Endothelial cell of umbilical vein (primary cell): ENCODE measurements at places on chromosomes 2 and 18. TPM values are rescaled to one million over a fixed set of nuclear protein-coding genes. Genes with fewer than 3 reads are reported as not detected.

DNA sequence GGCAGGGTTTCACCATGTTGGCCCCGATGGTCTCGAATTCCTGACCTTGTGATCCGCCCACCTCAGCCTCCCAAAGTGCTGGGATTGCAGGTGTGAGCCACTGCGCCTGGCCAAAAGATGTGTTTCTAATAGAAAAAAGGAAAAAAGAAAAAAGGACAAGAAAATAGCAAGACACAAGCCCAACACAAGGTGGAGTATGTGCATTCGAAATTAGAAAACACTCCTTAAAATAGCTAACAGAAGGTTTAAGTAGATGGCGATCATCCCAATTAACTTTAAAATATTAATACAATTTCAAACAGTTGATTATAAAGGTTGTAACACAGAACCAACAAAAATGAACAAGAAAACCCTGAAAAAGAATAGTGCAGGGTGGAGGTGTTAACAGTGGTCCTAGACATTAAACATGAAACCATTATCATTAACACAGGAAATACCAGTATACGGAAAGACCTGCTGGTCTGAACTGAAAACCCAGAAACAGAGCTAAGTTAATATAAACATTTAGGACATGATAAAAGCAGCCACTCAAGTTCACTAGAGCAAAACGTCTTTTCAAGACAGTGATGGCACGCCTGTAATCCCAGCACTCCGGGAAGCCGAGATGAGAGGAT, 57.9 kb downstream of the HDLBP start:
- DNase-seq: no peak

DNA sequence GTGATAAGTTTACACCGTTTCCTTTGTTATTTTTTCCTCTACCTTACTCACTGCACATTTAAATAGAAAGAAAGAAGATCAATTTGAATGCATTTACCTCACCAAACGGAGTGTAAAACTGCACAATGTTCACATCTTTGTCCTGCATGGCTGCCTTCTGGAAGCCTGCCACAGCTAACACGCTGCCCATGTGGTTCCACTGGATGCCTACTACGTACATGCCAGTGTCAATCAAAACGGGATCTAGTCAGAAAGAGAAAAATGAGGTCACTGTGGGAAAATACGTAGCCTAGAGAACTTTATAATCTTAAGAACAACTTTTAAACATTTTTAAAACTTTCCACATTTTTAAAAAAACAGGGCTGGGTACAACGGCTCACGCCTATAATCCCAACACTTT, 16.4 kb downstream of the WDR35 start:
- DNase-seq: no peak

The ALPP gene
- total RNA-seq: not detected in 2 replicates

DNA sequence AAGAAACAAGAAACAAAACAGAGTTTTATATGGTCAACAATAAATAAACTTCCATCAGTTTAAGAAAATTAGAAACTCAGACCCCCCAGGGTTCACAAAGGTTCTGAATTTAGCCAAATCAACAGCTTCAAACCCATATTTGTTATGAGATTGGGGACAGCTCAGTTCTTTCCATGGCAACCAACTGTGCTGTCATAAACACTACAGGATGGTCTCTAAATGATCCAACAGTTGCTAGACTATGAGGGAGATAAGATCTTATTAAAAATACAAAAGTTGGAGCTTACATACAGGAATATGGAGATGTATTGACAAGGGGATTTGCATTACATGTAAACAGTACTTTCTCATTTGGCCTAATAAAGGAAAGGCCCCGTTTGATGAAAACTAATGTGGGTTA, 154.6 kb upstream of the CTAGE1 start:
- no peak for DNase-seq
